ENCODE measurements at places on chromosomes 12 and 14.

DNA sequence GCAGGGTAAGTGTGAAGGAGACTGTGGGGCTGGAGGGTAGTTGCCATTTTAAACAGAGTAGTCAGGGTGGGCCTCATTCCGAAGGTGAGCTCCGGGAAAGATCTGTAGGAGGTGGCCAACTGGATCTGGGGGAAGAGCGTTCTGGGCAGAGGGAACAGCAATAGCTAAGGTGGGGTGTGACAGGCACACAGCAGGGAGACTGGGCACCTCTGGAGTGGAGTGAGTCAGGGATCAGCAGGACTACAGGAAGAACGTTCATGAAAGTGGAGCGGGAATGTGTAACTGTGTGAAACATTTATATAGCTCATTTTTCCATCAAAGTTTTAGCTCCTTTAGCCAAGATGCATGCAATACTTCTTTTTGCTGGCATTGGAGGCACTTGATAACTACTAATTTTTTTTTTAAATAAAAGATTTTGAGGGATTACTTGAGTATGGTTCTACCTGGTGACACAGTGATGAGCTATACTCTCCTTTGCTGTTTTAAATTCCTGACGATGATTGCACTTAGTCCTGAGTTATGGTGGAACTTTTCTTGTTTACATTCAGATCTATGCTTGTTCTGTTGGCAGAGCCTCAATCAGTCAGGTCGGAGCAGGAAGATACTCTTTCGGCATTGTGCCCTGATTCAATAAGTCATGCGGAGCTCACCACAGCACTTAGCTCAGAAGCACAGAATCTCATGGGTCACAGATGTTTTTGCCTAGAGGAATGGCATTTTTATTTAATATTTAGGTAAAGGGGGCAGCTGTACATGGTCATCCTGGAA is 106.4 kb downstream of the WIF1 start:
- no peak for DNase-seq

- DNase-seq, result no peak
Observed at GRCh38 chr14:72014486-72014885, 82.3 kb downstream of the RGS6 start.

DNA sequence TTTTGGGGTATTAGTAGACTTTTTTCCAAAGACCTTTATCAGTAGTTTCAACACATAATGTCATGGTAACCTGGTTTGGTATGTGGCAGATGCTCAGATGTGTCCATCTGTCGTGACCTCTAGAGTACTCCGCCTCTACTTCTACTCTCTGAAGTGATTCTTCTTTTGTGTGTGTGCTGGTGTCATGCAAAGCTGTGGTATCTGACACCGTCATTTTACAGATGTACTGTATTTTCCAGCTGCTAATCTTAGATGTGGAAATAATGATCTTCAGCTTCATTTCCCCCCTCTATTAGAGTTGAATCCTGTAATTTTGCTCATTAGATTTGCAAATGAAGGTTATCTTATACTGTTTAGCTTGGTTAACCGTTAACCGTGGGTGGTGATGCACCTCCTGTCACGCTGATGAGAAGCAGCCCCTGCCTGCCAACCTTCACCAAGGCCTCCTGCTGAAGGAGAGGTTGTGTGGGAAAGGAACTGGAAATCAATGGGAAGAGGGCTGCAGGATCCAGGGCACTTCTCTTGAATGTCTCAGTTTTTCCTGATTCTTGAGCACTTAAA is 222.4 kb upstream of the AMIGO2 start:
- no peak for DNase-seq

- DNase-seq, result no peak
Observed at GRCh38 chr12:116346222-116346621, 68.7 kb upstream of the MED13L start.

DNA sequence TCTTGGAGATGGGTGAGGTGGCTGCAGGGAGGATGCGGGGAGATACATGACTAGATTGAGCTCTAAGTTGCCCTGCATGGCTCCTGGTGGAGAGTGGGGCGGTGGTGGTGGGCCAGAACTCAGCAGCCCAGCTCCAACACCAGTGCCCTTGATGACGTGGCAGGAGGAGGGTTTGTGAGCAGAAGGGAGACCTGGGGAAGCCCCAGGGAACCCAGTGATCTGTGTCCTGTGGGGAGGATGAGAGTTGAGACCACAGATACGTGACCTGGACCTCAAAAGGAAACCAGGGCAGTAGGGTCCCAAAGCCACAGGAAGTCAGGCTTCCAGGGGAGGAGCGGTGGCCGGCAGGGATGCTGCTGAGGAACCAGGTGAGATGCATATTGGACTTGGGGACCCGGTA is 989.1 kb upstream of the TMEM132C start:
- DNase-seq, result no peak

GRCh38 chr14:61587081-61587713 is 108.1 kb upstream of the HIF1A start:
- DNase-seq, result no peak

DNA sequence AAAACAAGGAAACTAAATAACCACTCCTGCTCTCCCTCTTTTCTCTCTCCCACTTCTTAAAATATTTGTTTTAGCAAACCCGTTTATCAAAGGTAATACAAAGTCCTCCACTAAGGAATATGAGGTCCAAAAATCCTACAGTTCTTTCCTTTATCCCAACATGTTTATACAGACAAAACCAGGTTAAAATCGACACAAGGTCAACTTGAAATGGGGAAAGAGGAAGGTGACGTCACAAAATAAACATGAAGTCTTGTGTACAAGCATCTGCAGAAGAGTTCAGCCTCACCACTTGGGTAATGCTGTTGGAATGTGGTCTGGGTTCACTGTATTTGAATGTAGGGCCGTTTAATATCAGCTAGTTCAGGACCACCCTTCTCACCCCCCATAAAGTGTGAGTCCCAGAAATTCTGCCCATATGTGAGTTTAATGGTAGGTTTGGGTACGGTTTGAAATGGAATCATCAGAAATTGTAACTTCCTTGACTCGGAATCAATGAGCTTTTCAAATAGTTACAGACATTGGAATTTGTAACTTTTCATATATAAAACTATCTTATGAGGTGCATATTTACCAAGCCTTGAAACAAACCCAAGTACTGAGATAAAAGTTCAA is 120.0 kb upstream of the SLC38A2 start:
- no peak for DNase-seq

DNA sequence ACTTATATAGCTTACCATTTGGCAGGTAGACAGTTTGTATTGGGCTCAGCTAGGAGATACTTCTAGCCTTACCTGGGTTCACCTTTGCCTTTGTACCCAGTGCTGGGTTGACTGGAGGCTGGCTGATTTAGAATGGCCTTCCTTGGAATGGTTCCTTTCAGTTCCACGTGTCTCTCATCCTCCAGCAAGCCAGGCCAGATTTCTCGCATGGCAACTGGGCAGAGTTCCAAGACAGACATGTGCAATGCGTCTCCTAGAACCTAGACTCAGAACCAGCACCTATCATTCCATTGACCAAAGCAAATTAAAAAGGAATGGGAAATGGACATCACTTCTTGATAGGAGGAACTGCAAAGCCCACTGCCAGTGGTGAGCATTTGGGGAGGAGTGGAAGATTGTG is 79.1 kb upstream of the BDKRB2 start:
- DNase-seq, result no peak

GRCh38 chr12:28710882-28711281 is 438.2 kb upstream of the FAR2 start:
- DNase-seq, result peak; percentile 76

Measured in BJ (cell line).